ENCODE measurements at places on chromosomes 3 and 15.

- no peak for DNase-seq
Measured at GRCh38 chr15:53122818-53123217, 332.7 kb upstream of the ONECUT1 start.

GRCh38 chr15:31149088-31149505 is 47.6 kb upstream of the TRPM1 start:
- no peak for DNase-seq

DNA sequence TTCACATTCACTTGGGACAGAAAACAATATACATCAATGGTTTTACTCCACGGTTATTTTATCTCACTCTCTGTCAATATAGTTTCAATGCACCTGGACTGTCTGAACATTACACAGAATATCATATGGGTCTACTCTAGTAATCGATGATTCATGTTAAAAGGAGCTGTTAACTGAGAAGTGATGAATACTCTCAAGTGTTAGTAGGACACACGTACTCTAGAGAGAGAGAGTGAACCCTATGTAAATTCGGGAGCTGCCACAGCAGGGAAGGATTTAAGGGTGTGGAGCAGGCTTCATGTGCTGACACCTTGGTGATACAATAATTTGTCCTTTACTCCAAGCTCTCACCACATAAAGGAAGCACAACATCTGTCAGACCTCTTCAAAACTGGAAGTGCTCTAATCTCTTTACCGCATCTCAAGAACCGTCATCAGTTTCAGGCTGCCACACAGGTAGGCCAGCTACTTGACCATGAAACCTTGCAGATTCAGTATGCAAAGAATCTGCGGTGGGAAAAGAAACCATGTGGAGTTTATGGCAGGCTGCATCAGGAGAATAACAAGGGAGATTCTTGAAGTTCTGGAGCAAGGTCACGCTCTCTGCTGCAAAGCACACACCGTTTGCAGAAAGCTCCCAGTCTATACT is 199.2 kb upstream of the TMC3 start:
- no peak for DNase-seq

- DNase-seq = no peak
Measured at GRCh38 chr3:76998555-76998954, 41.3 kb upstream of the ROBO2 start.

DNA sequence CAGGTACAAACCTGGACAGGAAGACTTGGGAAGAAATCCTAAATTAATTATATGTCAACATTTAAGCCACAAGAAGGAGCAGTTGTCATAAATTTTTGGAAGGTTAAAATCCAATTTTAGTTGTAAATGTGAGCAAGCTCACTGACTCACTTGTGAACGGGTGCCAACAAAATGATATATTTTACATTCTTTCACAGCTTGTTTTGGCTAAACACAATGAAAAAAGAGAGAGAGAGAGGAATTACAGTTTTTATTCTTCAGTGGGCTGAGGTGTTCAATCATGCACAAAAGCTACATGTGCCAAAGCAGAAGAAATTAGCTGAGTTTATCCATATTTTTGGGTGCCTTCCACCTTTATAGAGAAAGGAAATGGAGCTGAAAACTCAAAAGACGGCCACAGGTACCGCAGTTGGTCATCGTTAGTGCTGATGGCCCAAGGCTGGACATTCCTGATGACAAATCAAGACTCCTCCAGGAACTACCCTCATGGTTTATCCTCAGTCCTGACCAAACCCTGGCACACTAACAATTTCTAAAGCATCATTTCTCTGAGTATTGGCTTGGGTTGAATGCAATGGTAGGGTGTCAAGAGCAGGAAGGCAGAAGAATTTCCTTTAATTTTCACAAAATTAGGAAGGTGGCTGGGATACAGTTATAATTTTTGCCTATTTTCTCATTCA is 37.6 kb upstream of the WNT5A start:
- no peak for DNase-seq

GRCh38 chr3:15679306-15679705 is 77.8 kb downstream of the BTD start:
- DNase-seq = no peak

- no peak for DNase-seq
Measured at GRCh38 chr3:33008282-33008681, 56.8 kb downstream of the CCR4 start.

DNA sequence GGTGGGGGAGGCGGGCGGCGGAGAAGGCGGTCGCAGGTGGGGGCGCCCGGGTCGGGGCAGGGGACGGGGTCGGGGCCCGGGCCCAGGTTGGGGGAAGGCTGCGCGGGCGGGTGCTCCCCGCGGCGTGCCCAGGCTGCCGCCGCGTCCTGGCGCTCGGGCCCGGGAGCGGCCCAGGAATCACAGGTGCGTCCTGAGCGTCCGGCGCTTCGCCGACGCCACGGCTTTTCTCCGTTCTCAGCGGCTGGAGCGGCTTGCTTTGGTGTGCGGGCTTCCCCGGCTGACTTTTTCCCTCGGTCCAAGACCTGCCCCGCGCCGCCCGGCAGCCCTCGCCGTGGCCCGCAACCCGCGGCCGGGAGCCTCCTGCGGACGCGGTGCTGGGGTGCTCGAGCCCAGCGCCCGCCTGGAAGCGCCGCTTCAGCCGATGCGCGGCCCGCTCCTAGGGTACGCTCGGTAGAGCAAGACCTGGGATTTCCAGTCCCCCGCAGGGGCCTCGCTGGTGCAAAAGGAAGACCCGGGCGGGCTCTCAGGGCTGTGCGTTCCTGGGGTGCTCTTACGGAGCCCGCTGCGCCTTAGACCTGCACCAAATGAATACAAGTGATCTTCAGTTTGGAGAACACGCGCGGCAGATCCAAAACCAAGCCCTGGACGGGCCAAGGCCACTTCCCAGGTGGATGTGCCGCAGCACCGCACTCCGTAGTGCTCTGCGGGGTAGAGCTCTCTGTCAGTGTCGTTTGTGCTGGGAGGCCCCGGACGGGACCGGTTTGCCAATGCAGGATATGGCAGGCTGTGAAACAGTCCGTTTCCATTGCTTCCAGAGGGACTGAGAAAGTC is 639 bp downstream of the NIPA1 start:
- DNase-seq = peak; percentile 25

GRCh38 chr3:17357035-17357710 is 385.3 kb downstream of the TBC1D5 start:
- no peak for DNase-seq

- no peak for DNase-seq
Measured at GRCh38 chr3:3288255-3288654, 108.8 kb upstream of the CRBN start.

DNA sequence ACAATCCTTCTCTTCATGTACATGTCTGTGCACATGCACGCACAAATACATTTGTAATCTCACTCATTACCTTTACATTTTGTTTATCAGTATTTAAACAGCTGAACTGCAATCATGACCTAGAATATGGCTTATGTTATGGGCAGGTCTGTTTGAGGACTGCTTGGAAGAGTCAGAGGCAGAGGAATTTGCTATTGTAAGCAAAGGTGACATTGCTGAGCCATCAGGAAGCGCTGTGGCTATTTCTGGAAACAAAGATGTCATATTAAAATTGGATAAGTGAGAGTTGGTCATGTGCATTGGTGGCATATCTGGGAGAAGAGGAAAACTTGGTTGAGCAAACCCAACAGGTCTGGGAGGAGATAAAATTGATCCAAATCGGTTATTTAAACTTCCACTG is 41.6 kb downstream of the USF3 start:
- no peak for DNase-seq

DNA sequence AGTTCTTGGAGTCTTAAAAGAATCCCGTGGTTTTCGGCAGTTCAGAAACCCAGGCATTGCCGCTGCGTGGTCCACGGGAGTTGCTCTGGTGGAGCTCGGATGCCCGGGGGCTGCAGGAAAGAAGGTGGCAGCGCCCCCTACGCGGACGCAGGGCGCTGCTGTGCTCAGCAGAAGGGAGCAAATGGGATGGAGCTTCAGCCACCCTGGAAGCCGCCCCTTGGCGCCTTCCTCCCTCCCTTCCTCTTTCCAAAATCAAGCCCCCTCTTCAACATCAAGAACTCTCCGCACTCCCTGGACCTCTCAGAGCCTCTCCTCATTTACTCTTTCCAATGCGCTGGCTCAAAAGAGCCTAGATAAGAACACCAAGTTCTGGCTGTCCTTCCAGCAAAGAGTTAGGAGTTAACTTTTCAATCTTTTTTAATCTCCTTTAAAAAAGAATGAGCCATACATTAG is 880 bp upstream of the CHRNA7 start:
- peak; percentile 10 for DNase-seq

DNA sequence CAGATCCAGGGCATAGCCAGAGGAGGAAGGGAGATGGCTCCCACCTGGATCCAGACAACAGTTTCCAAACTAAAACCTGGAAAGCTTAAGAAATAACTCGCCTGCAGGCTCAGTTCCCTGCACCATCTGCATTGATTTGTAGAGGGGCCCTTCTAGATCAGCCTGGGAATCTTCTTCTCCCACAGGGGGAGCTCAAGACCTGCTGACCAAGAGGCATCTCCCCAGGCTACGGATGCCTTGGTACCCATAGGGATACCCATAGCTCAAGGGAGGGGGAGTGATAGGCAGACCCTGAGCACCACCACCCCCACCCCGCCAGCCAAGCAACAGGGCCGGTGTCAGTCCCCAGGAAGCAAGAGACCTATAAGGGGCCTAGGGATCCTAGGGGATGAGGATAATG is 28.0 kb upstream of the DCLK3 start:
- DNase-seq = peak; percentile 18

GRCh38 chr15:57797568-57798267 is 91.2 kb downstream of the POLR2M start:
- no peak for DNase-seq

DNA sequence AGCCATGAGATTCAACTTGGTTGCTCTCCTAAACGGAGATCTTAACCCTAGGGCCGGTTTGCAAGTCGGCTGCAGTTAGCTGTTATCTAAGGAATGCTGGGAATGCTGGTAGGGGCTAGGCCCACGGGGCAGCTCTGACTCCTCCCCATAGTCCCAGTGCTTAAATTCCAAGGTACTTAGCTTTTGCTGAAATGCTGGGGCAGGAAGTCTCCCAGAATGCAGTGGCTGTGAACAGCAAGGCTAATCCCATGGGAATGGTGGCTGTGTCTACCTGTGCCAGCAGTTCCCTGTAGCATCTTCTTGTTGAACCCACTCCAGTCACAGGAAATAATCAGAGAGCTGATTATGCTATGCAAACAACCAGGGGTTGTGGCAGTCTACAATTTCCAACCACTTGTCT is 102.5 kb upstream of the TJP1 start:
- DNase-seq = no peak

DNA sequence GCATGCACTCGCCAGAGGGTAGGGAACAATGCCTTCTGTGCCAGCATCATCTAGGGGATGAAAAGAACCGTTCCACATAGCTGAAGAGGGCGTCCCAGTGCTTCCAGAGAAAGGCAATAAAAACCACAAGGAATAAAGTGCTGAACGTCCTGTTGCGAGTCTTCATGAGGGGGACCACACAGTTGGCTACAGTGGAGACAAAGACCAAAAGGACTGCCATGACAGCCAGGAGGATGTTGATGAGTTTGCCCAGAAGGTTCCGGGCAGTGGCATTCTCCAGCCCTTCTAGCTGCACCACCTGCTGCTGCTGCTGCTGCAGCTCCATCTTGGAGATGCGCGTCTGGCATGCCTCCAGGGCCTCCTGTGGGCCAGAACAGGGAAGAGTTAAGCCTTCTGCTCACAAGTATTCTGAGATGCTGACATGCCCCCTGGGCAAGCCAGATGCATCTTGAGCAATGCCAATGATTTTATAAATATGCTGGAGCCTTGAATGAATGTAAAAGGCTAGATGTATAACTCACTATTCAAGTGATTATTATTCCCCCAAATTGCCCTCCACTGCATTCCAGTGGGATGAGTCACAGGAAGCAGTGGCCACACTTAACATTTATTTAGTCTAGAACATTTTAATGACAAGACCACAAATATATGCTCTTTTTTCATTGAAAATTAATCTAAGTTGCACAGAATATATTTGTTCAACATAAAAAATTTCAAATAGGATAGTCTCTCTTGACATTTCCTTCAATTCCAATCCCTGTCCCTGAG is 45.1 kb upstream of the PLXND1 start:
- no peak for DNase-seq

DNA sequence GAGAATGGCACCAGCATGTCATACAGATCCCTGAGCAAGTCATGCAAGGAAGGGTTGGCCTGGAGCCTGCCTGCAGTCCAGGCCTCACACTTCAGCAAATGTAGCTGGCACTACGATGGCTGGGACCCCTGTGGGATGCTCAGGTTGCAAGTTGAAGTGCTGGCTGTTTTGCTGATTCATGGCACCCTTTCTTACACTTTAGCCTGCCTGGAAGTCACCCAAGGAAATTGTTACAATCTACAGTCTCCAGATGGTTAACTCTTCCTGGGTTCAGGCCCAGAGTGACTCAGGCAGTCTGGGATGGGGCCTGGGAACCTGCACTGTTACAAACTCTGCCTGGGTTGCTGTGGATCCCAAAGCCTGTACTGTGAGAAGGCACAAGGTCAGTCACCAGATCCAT is 91.0 kb upstream of the SLC6A11 start:
- no peak for DNase-seq

DNA sequence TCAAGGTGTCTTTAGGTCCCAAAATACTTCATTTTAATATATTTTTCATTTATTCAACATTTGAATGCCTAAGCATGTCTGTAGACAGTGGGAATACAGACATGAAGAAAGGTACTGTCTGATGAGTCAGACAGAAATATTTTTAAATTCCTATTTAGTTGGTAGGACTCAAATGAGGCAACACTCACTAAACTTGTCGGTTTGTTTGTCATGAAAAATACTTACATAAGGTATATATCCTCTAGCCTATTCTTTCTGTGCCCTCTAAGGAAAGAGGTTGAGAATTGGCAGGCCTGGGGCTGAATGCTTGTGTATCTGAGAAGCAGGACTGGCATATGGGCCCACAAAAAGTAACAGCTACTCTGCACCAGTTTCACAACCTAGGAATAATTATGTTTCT is 423.6 kb upstream of the MDFIC2 start:
- DNase-seq = no peak
